ENCODE measurements at places on chromosomes 1 and 21.

- no peak for DNase-seq
Observed at GRCh38 chr21:46205766-46206162, 21.5 kb upstream of the SPATC1L start.

- no peak for DNase-seq
Observed at GRCh38 chr1:179208681-179209477, 20.6 kb downstream of the ABL2 start.

DNA sequence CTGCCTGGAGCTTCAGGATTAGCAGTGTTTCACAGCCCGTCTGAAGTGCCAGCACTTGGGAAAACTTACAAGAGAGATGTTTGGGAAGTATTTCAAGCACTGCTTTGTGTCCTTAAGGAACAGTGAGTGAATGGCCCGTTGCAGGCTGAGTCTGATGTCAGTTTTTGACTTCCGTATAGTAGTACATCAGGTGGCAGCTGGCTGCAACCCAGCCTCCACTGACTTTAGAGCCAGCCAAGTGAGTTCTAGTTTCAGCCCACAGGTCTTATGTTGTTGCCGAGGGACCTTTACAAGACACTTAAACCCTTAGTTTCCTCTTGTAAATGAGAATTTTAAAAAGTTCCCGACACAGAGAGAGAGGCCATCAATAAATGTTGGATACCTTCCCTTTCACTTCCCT is 35.0 kb downstream of the UCK2 start:
- no peak for DNase-seq

GRCh38 chr1:156941675-156942074 is 21.2 kb downstream of the LRRC71 start:
- DNase-seq, result no peak

DNA sequence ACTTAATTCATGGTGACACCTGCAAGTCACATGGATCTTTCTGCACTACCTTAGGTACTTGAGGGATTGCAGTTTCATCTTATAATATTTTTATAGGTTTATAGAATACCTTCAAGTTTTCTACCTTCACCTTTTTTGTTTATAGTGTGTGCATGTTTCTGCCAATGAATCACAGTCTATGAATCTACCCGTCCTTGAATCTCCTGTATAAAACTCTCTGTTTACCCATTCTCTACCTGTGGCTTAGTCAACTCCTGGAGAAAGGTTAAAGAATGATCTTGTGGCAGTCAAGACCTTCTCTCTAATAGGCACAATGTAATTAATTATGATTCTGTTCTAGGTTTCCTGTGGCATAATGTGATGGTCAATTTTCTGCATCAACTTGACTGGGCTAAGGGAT is 3.2 kb upstream of the GSTM2 start:
- DNase-seq, result no peak

All from H54 (cell line).